ENCODE measurements at places on chromosomes 11 and 22.

GRCh38 chr11:32751381-32751780, 43.1 kb downstream of the CCDC73 start:
- DNase-seq, result no peak

GRCh38 chr11:13140873-13141655, 131.9 kb downstream of the RASSF10 start:
- peak; percentile 37 for DNase-seq

DNA sequence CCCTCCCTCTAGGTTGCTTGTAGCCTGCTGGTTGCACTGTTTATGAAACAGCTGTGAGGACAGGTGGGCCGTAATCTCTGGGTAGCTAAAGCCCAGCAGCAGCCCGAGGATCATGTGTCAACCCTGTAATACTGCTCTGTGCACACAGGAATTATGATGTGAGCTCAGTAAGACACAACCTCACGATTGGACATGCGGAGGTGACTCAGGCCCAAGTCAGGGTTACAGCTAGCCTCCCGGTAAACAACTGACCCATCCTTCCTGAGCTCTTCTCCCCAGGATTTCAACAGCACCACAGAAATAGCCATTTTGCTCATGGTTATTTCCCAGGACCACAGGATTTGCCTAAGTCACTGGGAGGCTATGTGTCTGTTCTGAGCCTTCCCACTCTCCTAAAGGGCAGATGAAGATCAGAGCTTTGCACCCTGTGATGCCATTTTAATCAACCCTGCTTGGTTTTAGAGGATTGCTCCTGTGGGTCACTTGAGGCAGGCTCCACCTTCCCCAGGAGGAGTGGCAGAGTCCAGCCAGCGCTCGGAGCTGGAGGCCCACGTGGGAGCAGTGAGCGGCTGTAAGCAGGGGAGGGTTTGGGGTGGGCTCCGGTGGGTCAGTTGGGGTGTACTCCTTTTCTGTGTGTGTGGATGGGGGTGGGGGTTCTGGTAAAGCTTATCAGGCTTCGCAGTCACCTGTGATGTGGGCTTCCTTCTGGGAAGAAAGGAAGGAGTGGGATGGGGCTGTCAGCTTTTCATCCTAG, at the start of gene AMPD3:
TSS of gene AMPD3 (plus strand) at position 387 of the 754 bp plus-strand sequence. CDS start 6,256 bp downstream, outside the sequence.
- DNase-seq, result peak; percentile 21

- no peak for DNase-seq
Measured at GRCh38 chr22:49357661-49358440, 469.8 kb downstream of the BRD1 start.

- DNase-seq, result no peak
Measured at GRCh38 chr11:62071408-62071807, 52.4 kb upstream of the INCENP start.

DNA sequence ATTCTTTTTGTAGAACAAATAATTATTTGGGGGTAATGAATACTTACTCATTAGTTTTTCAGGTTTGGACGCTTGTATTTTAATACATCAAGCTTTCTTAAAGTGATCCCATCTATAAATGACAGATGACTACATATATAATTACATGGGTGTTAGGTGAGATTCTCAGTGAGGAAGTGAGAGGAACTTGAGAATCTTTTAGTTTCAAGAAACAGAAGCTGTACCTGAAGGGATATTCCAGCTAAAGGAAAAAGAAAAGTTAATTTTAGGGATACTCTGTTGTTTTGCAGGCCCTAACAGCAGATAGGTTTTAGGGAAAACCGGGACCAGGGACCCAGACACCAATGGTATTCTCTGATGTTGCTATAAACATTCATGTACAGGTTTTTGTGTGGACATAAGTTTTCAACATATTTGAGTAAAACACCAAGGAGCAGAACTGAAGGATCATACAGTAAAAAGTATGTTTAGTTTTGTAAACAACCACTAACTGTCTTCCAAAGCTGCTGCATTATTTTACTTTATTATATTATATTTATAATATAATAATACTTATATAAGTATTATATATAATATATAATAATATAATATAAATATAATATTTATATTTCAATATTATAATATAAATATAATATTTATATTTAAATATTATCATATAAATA, 24.1 kb upstream of the PHOX2A start:
- no peak for DNase-seq

DNA sequence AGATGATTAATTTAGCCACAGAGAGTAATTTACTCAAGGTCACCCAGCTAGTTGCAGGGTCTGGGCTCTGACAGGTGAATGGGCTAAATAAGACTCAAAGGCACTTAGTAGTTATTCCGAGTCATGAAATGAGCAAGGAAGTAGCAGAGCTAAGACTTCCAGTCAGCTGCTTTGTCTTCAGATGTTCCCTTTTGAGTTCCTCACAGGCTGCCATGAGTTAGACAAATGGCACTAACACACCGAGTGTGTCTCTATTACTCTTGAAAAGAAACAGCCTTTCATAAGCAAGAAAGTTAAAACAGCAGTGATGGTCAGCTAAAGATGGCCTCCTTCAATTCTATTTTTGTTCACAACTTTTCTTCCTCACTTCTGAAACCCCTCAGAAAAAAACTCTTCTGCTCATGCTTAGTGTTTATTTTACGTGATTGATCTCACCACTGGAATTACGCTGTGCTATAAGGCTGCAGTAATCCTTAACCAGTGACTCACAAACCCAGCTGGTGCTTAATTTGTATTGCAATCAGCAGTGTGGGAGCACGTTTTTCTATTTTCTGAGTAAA, 389.1 kb downstream of the AASDHPPT start:
- DNase-seq, result peak; percentile 37

GRCh38 chr11:14607713-14608112, 35.9 kb upstream of the PDE3B start:
- no peak for DNase-seq

DNA sequence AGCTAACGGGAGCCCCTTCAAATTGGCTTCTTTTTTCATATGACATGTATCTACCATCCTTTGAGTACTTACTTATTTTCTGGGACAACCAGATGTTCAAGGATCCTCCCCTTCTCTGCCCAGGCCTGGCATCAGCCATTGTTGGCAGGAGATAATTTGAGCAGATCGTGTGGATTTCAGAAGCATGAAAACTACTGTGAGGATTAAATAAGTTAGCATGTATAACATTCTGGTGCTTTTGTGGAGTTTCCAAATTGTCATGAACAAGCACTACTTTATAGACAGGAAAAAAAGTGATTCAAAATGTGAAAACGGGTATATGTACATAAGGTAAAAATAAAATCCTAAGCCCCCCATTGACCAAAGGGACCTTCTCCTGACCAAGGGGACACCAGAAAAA, 2.1 kb upstream of the NADSYN1 start:
- no peak for DNase-seq

GRCh38 chr11:128521682-128522054, 65.7 kb downstream of the ETS1 start:
- no peak for DNase-seq

GRCh38 chr11:3037040-3037944, 19.9 kb downstream of the CARS1 start:
- peak; percentile 66 for DNase-seq

- peak; percentile 56 for DNase-seq
Measured at GRCh38 chr22:19723983-19724827, 866 bp downstream of the GP1BB start.

All from brain (organoid and tissue), 16 donors.